ENCODE measurements at places on chromosomes 7 and 10.

DNA sequence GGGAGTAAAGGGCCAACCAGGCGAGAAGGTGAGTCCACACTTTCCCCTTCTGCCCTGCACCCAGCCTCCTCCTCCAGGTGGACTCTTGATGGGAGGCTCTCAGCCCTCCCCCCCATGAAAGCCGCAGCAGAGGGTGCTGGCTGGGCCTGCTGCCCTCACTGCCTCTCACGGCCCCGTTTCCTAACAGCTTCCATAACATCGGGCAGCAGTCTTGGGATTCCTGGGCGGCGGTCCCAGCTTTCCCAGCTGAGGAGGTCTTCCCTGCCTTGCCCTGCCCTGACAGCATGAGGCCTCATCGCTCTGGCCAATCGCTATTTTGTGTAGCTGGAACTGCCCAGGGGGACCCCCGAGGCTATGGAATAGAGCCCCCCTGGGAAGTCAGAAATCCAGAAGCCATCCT, 76.3 kb downstream of the COL13A1 start:
- no peak for DNase-seq

DNA sequence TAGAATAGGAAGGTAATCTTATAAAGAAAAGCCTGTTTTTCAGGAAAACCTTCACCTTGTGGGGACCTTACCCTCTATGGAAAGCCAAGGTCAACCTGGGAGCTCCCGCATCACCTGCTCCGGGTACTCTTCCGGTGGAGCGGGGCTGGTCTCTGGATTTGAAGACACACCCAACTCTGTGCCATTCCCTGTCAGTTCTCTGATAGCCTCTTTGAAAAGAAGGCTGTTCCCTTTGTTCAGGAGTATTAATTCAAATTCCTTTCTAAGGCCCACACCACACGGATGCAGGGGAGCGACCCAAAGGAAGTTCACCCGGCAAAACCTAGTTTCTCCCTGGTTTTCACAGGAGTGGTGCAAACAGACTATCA, 10.7 kb downstream of the CTBP2 start:
- no peak for DNase-seq

GRCh38 chr10:102113956-102114857, 6.0 kb downstream of the LDB1 start:
- DNase-seq, result no peak

GRCh38 chr10:129800796-129801340, 163.2 kb downstream of the EBF3 start:
- DNase-seq, result no peak

- no peak for DNase-seq
These were observed 75.6 kb downstream of the CCDC6 start for GRCh38 chr10:59830601-59831259.

DNA sequence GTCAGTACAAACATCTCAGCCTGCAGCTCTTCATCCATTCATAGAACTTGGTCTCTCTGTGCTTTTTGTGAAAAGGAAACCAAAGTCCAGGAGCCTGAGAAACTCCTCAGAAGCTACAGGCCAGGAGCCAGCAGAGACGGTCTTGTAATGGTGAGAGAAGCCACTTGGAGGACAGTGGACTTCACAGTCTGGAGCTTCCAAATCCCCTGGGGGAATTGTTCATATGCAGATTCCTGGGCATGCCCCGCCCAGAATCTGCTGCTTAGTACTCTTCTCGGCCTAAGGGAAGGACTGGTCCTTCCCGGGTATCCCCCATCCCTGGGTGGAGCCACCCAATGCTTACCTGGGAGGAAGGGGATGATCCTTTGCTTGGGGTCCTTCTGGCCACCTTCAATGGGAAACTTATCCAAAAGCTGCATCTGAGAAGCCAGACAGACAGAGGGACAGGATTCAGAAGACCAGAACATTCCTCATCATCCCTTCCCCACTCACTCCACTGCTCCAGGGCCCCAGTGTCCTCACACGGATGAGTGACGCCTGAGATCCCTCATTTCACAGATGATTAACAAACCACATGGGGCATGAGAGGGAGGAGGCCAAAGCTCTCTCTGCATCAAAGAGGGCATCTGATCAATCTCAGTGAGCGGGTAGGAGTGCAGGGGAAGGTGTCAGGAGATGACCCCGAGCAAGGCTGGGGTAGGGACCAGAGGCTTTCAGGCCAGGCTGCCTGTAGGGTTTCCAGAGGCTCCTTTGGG, 88.4 kb downstream of the SH3PXD2A start:
- DNase-seq, result no peak

- DNase-seq, result no peak
These were observed 9.1 kb downstream of the OR2A7 start for GRCh38 chr7:144255471-144255897.

DNA sequence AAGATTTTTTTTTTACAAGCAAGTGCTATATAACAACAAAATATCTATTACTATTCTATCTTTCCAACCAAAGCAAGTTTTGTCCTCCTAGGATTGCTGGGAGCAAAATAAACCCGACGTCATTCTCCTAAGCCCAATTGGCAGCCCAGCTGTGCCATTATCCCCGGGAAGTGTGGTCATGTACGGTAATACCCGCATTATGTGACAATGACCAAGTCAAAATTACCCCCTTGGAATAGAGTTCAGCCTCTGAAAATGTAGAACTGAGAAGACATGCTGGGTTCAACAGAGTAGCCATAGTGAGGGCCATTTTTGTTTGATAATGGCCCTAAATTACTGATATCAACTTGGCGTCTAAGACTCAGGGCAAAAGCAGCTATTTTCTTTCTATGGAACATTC, 215.5 kb downstream of the LRRTM3 start:
- DNase-seq, result no peak

DNA sequence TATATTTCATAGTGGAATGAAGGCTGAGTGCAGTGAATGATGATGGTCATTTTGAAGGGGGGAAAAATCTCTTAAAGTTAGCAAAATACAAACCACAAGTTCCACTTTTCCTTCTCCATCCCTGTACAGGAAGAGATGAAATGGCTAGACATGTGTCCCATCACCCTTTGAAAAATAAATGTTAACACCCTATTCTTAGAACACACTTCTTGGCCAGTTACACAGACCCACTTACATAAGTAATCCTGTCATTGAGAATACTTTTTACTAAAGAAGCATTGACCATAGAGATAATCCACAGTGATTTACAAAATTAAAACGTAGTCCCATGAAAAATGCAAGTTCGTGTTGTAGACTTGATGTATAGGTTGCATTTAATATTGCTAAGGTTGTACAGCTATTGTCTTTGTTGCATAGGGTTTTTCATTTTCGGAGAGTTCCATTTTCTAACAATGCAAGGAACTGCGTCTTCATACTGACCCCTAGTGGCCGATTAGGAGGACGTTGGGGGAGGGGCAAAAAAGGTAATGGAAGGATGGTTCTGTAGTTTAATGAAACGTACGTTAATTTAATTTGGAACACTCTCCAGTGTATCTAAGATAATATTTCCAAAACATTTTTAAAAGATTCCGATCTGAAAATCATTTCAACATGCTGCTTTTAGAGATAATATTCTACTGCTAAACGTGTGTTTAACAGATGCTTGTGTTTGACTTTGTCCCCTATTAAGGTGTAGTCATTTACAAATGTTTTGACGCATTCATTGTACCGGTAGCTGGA, 60.9 kb downstream of the ARMC3 start:
- peak; percentile 71 for DNase-seq

GRCh38 chr7:130362251-130362816, 17.7 kb downstream of the CPA5 start:
- DNase-seq, result no peak

GRCh38 chr10:72162978-72163377, 52.8 kb upstream of the ANAPC16 start:
- DNase-seq, result no peak

- no peak for DNase-seq
These were observed 66.7 kb upstream of the PDK4 start for GRCh38 chr7:95662987-95663386.

DNA sequence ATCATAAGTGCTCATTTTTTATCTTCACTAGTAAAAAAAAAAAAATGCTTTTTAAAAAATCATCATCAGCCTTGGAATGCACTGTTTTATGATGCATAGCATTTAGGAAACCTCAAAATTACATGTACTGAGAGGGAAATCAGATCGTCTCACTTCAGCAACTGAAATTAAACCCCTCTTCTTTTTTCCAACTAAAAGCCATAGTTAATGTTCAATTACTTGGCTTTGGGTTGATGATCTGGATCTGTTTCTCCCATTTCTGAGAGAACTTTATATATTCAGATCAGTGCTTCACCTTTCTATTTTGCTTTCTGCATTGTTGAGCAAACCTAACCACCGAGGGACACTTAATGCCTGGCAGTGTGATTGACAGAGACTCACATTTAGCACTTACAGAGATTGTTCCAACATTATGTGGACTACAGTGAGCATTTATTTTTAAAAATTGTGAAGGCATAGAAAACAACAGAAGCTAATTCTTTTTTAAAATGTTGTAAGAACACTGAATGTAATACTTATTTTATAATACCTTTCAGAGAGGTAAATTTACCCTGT, 678.4 kb downstream of the PHTF2 start:
- no peak for DNase-seq

DNA sequence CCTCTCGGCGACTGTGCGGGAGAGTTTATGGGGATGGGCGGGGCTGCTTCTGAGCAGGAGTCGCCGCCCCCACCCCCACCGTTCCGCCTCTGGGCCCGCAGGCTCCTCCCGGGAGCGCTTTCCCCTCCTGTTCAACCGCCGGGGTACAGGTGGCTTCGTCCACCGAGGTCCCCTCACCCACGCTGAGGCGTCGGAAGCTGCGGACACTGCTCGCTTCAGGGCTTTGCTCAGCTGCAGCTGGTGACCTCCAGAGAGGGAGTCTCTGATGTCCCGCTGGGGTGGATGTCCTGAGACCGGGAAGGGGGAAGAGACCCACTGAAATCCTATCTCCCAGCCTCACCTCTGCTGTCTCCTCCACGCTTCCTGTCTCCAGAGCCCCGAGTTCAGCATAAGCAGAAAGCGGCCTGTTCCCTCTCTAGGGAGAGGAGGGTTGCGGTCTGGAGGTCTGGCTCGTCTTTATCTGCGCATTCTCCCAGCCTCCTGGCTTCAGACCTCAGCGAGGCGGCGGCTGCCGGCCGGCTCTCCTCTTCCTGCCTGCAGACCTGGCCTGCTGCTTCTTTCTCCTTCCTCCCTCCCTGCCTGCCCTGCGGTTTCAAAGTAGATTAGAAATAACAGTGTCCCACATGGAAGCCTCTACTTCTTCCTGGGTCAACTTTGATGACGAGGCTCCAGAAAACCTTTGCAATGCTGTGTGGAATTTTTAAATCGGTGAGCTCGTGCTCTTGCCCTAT, 1.8 kb downstream of the CYP2E1 start:
- DNase-seq, result no peak

GRCh38 chr7:137160236-137160635, 183.3 kb downstream of the PTN start:
- DNase-seq, result no peak

All from T-cell (primary cell).